CD4-positive, alpha-beta T cell treated with Interferon alpha-2 for 1 hour (primary cell): ENCODE measurements at places on chromosomes 5 and 9.

DNA sequence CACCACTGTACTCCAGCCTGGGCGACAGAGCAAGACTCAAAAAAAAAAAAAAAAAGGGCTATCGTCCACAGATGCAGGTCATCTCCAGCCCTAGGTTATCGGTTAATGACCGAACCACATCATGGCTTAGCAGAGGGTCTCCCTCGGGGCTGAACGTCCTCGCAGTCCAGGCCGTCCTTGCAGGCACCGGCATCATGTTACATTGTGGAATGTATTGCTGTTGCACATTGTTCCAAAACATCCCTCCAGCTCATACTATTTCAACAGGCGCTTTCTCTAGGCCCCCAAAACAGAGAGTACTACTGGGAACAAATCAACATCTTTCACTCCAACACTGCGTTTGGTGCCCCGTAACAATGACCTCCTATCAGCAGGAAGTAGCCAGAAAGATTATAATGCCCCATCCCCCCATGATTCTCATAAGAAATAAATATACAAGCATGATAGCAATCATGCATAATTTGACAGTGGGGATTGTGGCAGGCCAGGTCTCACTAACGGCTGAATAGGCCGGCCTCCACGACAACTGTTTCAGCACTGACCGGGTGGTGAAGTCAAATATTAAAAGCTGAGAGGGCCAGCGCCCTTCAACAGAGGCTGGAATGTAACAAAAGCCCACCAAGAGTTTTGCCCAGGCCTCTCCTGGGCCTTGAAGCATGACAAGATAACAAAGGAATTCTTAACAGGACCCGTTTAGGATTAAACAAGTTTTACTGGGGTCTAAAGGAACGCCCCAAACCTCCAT lies 1.1 kb upstream of the LCN9 start:
- no peak for DNase-seq

- DNase-seq = peak; percentile 10
Measured at GRCh38 chr9:123662057-123662776, 267.7 kb downstream of the DENND1A start.

DNA sequence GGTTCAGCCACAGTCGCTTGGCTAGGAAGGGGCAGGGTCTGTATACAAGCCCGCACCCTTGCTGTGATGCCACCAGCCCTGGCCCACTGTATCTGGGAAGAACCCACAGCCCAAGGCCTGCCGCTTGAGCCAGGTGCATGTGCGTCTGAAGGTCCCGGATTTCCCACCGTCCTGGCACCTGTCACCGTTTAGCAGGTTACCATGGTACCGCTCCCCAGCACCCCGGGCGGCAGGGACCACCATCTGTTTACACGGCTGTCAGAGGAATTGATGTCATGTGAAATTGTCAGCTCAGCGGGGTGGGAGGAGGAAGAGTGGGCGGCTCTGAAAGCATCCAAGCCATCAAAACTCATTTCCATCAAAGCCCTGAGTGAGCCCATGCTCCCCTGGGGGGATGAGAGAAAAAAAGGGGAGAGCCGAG lies 92.7 kb downstream of the HRH2 start:
- DNase-seq = no peak

GRCh38 chr9:27601396-27601795 lies 28.1 kb upstream of the C9orf72 start:
- DNase-seq = no peak

- no peak for DNase-seq
Measured at GRCh38 chr9:87853876-87854579, 28.6 kb upstream of the SPATA31E1 start.

DNA sequence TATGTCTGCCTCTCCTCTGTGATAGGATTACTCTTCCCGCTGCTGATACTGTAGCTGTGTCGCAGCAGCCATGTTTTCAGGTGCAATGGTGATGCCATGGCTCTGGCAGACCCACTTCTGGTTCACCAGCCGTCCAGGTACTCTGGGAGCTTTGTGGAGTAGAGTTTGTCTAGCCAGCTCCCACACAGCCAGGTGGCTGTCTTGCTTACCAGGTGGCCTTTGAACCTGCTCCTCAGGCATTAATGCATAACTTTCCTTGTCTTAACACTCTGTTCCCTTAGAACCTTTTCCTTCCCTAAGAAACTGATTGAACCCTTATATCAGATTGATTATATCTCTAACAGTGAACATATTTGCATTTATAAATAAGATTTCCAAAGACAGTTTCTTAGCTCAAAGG lies 42.2 kb downstream of the F2RL2 start:
- no peak for DNase-seq

DNA sequence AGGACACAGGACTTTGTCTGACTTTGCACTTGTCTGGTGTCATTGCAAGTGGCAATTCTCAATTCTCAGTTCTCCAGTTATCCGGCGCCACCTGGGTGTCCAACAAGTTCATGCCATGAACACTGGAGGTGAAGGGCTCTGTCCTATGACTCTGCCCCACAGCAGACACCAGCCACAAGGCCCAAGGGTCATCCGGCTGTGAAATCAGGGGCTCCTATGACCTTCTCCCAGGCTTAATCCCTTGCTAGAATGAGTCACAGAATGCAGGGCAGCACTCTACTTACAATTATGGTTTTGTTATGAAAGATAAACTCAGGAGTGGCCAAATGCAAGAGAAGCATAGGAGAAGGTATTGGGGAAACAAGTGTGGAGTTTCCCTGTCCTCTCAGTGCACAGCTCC lies 392.0 kb downstream of the GADD45G start:
- no peak for DNase-seq

- no peak for DNase-seq
Measured at GRCh38 chr9:73180403-73180802, 28.7 kb downstream of the ANXA1 start.

GRCh38 chr5:172918421-172919371 lies 40.5 kb upstream of the RPL26L1 start:
- peak; percentile 30 for DNase-seq

GRCh38 chr9:105437704-105438103 lies 10.1 kb upstream of the FSD1L start:
- no peak for DNase-seq

DNA sequence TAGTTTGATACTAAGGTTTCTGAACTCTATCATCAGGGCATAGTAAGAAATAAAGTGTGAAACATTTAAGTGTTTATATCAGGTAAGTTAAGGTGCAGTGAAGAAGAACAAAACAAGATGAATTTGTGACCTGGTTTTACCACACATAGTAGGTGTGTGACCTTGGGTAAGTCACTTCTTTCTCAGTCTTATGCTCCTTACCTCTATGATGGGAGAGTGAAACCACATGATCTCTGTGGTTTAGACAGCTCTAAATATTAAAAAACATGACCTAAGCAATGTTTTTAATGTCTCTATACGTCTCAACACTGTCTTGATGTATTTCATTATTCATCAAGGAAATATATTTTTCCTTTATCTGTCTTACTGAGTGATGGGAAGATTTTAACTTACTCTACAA lies 629.6 kb upstream of the DMAC1 start:
- no peak for DNase-seq

GRCh38 chr9:33198165-33198564 lies 31.0 kb upstream of the B4GALT1 start:
- DNase-seq = no peak

DNA sequence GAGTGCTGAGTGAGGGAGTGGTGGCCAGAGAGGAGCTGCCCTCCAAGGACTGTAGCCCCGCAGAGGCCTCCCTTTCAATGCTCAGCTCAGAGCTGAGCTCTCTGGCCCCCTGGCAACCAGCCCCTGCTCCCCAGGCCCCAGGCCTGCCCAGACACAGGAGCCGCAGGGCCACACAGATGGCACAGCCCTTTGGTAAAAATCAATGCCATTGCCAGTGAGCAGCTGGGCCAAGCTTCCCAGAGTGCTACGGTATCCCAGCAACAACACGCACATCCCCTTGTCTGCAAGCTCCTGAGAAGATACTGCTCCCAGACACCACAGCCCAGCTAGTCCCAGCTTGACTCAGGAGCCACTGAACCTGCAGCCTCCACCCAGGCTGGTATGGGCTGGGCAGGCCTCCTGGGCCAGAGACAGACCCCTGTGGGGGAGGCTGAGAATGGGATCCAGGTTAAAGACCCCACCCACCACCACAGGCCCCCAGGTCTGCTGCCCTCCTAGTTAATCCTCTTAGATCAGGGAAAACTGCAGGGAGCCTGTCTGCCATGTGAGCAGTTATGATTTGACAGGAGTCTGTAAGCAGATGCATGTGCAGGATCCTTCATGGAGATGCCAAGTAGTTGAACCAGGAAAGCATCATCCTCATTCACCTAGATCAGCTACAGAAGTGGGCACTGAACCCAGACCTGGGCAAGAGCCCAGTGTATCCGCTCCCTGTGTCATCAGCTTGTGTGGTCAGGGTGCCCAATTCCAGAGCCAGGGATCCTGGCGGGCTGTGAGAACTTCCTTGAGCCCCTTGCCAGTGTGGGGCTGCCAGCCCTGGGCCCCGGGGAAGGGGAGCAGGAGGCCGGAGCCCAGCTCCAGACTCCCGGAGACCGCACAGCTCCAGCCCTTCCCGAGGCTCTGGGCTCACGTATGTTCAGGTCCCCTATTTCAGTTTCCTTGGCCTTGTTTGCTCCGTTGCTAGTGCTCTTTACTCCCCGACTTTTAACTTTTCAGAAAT lies 26.7 kb upstream of the ADAMTS2 start:
- DNase-seq = no peak

DNA sequence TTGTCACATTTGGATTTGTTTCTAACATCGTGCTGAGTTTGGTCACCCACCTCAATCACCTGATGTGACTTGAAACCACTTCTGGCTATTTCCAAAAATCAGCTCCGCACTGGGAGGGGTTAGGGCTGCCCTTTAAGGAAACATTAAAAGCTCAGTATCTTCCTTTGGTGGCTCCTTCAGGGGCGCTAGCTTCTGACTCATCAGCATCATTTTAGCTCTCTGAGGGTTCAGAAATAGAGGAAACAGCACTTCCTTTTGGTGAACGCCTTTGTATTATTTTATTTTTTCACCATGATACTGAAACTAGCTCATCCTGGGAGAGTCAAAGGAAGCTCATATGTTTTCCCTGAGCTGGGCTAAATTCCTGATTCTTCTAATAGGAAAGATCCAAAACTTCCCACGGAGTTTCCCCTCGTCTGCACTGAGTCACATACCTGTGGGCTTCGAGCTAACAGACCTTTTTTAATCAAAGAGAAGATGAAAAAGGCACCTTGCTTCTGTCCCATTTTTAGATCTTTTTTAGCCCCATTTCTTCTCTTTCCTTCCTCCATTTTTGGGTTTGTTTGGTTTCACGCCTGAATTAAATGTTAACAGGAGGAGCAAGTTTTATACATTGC lies 48.2 kb downstream of the ROPN1L start:
- peak; percentile 30 for DNase-seq

- DNase-seq = peak; percentile 81
Measured at GRCh38 chr9:137028263-137029057, 423 bp upstream of the ABCA2 start.

GRCh38 chr9:4591123-4591500 lies 71.0 kb upstream of the PLPP6 start:
- DNase-seq = no peak

DNA sequence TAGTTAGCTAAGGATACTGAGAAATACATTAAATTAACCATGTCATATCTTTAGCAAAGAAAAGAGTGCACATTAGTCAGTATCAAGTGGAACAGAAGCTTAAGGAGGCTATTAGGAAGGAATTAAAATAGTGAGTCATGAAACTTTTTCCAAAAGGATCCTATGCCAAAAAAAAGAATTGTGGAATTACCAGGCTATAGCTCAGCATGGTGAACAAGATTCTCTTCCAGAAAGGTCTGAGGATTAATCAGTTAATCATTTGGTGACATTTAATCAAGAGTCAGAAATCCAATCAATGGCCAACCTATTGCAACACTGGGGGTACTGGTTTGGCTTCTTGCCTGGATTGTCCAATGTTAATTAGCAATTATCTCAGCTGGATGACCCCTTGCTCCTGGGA lies 244.5 kb upstream of the NMUR2 start:
- no peak for DNase-seq

DNA sequence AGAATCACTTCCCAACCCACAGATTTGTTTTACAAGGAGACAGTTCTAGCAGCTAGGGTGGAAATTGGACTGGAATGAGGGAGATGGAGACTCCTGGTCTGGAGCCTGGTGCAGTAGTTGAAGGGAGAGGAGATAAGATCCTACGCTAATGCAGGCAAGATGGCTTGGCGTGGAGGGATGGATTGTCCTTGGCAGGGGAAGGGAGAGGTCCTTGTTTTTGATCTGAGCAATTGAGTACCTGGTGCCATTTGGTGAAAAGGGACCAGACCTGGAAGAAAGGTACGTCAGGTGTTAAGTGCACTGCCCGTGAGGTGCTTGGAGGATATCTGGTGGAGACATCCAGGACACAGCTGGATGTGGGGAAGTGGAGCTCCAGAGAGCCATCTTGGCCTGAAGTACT lies 35.7 kb downstream of the ANGPTL2 start:
- DNase-seq = no peak

DNA sequence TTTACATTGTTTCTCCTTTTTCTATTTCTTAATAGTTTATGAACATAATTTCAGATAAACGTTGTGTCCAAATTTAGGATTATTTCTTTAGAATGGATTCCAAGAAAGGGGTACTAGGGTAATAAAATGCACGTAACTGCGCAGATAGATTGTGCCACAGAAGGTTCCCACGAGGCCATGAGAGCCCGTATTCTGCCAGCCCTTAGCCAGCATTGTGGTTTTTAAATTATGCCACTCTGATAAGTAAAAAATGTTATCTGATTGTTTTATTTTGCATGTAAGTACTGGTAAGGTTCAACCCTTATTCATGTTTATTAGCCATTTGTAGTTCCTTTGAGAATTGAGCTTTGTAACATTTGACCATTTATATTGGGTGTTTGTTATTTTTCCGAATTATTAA lies 88.7 kb downstream of the PRKACG start:
- no peak for DNase-seq

DNA sequence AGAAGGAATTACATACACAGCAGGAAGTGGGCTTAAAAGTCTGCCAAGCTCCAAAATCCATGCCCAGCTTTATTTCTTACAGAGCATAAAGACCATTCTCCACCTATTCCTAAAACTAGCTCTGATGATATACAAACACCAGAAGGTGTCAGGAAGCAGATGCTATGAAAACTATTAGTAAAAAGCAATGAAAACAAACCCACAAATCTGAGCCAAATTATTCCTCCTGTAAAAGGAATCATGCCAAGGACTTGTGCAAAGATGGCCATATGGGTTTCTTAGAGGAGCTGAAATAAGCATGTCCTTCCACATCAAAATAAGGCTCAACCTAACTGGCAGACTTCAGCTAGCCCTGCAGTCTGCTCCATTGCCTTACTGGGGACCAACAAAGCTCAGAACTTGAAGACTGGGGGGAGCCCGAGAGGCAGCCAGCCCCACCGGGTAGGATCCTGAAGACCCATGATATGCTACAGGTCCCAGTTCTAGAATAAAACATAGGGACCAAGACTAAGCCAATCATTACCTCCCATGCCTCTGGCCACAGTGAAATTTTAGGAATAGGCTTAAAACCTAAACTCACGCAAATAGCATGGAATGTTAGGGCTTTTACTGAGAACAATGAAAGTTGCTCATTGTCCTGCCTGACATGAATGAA lies 42.8 kb upstream of the GABRP start:
- no peak for DNase-seq

- DNase-seq = no peak
Measured at GRCh38 chr9:122567901-122568300, 15.0 kb downstream of the OR1N2 start.

- DNase-seq = no peak
Measured at GRCh38 chr9:110807956-110808598, 139.5 kb downstream of the MUSK start.
